ENCODE measurements at places on chromosomes 2 and 18. TPM values are rescaled to one million over a fixed set of nuclear protein-coding genes. Genes with fewer than 3 reads are reported as not detected.
A peak's percentile ranks its signal among the peaks of the same experiment; 100 is the strongest.

ID2 gene
- 4.1 TPM for total RNA-seq

DNA sequence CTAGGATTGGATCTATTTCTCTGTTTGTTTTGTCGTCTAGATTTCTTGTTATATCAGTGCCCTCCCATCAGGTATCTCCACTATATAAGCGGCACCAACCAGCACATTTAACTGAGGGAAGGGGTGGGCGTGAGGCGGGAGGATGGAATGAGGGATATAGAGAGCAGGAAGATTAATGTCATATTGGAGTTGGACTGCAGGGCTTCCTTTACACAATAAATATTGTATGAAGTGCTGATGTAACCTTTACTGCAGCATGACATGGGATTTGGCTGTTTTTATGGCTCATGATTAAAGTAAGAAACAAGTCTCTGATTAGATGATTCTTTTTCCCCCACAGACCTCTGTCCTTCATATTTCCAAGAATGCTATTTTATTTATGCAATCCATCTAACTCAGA, 54.8 kb downstream of the TMEM200C start:
- no peak for DNase-seq
- H3K4me1 ChIP-seq: no peaks in the 10 kb centered on the region
- no peak overlapping the region for H3K27ac ChIP-seq
- no peak overlapping the region for H3K4me3 ChIP-seq
- H3K27me3 ChIP-seq: no peaks in the 10 kb centered on the region
- H3K36me3 ChIP-seq: no peaks in the 10 kb centered on the region

DNA sequence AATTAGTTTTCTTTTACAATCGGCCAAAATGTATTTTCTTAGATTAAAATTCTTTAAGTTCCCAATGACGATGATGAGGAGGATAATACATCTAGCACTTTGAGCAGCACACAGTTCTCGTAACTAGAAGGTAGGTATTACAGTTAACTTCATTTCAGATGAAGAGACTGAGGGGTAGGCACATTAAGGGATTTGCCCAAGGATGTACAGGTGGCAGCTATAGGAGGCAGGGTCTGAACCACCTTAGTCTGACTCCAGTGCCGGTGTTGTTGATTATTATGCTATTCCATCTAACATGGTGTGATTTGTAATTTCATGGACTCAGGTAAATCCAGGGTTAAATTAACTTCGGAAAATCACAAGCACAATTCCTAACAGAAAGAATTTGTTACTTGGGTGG, 1.1 kb downstream of the CD28 start:
- no peak overlapping the region for H3K4me3 ChIP-seq
- H3K36me3 ChIP-seq: no peaks in the 10 kb centered on the region
- DNase-seq: no peak
- no peak overlapping the region for H3K27ac ChIP-seq
- no peaks in the 10 kb centered on the region for H3K27me3 ChIP-seq

EMX1 gene
- not detected for total RNA-seq

- DNase-seq: no peak
- no peaks in the 10 kb centered on the region for H3K36me3 ChIP-seq
- H3K27ac ChIP-seq: no peak overlapping the region
- H3K27me3 ChIP-seq: no peaks in the 10 kb centered on the region
- H3K4me1 ChIP-seq: peaks cover 54% of the 10 kb centered on the region
Observed at GRCh38 chr2:71462641-71463341, 9.4 kb downstream of the DYSF start.

DNA sequence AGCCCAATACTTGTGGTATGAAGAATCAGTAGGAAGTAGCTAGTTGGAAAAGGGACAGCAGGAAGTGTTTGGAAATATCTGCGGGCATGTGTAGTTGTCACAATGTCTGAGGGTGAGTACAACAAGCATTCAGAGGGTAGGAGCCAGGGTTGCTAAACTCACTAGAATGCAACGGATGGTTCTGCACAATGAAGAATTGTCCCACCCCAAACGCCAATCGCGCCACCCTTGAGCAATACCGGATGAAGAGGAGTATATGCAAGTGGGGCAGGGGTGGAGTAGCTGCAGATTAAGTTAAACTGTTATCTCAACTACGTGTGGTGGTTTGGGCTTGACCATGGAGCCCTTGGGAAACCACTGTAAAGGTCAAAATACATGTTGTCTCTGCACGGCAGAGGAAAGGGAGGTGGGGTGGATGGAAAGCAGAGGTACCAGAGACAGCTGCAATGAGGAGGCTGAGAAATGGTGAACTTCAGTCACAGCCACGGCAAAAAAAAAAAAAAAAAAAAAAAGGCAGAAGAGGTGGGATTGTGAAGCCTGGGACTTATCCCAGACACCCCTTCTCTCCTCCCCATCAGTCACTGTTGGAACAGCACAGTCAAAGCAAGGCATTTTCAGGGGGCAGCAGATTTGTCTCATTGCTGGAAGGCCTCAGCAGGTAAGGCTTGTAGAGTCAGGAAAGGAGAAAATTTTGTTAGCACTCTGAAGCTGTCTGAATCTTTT, 5.2 kb downstream of the CCL20 start:
- no peak for DNase-seq
- H3K4me1 ChIP-seq: peaks cover 34% of the 10 kb centered on the region
- no peak overlapping the region for H3K4me3 ChIP-seq
- H3K27me3 ChIP-seq: no peaks in the 10 kb centered on the region
- peak overlapping the region; percentile 98 for H3K27ac ChIP-seq

DNA sequence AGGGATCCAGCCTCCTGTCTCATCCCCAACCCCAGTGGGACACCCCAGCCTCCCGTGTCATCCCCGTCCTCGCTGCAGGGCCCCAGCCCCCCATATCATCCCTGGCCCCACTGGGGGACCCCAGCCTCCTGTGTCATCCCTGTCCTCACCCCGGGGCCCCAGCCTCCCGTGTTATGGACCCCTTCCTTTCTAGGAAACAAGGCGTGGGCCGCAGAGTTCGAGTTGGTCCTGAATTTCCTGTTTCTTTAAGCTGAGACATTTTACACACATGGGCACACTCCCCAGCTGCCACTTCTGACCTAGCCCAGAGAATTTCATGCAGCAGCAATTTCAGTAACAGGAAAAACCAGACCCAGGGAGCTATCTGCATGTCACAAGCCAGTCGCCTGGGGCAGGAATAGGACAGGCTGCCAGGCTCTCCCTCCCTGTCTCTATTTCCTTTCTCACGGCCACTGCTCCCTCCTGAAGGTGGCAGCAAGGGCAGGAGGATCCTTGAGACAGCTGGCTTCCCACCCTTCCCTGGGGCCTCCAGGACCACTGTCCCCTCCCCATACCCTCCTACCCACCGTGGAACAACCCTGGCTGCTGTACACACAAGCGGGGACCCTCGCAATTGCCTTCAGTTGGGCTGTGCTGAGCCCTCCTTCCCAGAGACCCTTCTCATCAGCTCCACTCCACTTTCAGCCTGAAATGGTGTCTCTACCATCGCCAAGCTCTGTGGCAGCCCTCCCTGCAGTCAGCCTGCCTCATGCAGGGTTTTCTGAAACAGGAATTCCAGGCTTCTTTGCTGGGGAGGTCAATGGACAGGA, 141.9 kb upstream of the ID2 start:
- no peaks in the 10 kb centered on the region for H3K27me3 ChIP-seq
- no peaks in the 10 kb centered on the region for H3K36me3 ChIP-seq
- H3K4me3 ChIP-seq: no peak overlapping the region
- no peaks in the 10 kb centered on the region for H3K4me1 ChIP-seq
- DNase-seq: no peak

DNA sequence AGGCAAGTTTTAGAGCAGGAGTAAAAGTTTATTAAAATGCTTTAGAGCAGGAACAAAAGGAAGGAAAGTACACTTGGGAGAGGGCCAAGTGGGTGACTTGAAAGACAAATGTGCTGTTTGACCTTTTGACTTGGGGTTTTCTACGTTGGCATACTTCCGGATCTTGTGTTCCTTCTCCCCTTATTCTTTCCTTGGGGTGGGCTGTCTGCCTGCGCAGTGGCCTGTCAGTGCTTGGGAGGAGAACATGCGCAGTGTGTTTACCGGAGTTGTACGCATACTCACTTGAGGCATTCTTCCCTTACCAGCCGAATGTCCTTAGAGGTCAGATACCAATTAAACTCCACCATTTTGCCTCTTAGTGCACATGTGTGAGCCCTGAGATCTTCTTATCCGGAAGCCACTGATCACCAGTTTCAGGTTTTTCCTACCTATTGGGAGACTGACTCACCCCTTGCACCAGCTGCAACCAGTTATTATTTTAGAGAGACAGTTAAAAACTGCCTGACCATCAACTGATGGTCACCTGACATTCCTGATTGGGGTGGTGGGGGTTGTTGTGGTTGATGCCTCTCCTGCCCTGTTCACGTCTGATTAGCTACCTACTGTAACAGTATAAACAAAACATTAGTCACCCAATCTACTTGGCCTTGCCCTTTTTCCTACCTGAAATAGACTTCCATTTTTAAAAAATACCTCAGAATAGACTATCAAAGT, 67.5 kb downstream of the NYAP2 start:
- no peak for DNase-seq
- no peak overlapping the region for H3K27ac ChIP-seq
- H3K27me3 ChIP-seq: no peaks in the 10 kb centered on the region

DNA sequence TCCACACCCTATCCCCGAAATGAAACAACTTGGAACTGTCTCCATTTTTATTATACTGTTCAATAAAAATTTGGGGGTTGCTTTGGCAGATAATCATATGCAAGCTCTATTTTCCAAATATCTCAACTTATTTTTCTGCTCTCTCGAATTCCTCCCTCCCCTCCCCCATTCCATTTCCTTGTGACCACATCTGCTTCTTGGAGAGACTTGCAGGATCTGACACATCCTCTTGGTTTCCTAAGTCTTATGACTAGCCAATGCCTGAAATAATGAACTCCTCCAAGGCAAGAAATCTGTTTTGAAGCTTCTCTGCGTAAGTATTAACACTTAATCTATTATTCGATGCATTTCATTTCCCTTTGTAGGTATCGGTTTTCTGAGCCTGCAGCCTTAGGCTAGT, 16.1 kb downstream of the TGIF1 start:
- DNase-seq: peak; percentile 92
- H3K4me3 ChIP-seq: no peak overlapping the region
- H3K4me1 ChIP-seq: peaks cover 36% of the 10 kb centered on the region
- H3K27ac ChIP-seq: peak overlapping the region; percentile 92
- H3K36me3 ChIP-seq: no peaks in the 10 kb centered on the region
- H3K27me3 ChIP-seq: no peaks in the 10 kb centered on the region

DNA sequence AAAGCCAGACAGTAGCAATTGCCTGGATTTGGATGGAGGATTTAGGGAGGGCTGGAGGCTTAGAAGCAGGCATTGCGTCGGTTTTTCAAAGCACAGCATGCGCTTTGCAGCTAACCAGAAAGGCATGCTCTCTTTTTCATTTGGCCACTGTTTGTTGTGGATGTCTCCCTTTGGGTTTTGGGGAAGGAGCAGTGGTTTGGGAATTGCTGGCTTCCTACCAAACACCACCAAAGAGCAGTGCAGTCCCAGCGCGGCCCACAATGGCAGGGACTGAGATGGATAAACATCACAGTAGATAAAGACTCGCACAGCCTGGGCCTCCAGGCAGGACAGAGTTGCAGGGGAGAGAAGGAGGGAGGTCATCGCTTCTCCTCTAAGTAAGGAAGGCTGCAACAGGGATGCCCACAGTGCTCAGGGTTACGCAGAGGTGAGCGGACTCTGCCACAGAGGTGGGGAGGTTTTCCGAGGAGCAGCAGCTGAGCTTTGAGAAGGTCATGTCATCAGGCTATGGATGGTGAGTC, 148.5 kb downstream of the MYT1L start:
- H3K4me3 ChIP-seq: no peak overlapping the region
- H3K27ac ChIP-seq: no peak overlapping the region
- H3K36me3 ChIP-seq: no peaks in the 10 kb centered on the region
- no peaks in the 10 kb centered on the region for H3K4me1 ChIP-seq

DNA sequence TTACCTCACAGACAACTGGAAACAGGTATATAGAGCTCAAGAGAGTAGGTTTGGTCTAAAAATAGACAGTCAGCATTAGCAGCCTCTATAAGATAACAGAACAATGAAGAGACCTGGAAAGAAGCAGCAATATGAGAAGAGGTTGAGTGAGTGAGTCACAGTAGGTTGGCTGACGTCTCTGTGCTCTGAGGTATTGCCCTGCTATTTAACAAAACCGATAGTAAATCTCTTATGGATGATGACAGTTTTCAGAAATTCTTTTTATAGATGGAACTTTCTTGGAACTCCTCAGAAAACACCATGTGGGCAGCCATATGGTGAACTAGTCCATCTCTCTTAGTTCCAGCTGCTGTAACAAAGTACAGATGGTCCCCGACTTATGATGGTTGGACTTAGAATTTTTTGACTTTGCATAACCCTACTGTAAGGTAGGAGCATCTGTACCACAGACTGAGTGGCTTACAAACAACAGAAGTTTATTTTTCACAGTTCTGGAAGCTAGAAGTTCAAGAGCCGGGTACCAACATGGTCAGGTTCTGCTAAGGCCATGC, 123.5 kb downstream of the MBD2 start:
- no peak overlapping the region for H3K4me3 ChIP-seq
- no peaks in the 10 kb centered on the region for H3K4me1 ChIP-seq
- H3K27me3 ChIP-seq: no peaks in the 10 kb centered on the region
- no peak overlapping the region for H3K27ac ChIP-seq
- H3K36me3 ChIP-seq: no peaks in the 10 kb centered on the region

DNA sequence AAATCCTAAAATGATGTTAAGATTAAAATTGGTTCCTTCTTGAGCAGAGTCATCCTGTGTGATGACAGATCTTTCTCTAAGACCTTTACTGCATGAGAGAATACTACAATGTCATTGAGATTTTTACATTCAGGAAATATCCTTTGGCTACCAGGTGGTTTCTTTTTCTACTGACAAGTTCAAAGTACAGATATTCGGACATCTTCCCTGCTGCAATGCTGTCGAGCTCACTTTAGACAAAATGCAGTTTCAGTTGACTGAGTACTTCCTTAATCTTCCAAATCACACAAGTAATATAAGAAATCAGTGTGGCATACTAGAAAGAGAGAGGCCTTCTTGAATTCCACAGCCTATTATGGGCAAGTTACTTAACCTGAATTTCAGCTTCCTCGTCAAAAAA, 207.9 kb upstream of the ACVR2A start:
- no peak for DNase-seq
- no peak overlapping the region for H3K27ac ChIP-seq
- H3K27me3 ChIP-seq: no peaks in the 10 kb centered on the region
- no peak overlapping the region for H3K4me3 ChIP-seq
- H3K36me3 ChIP-seq: no peaks in the 10 kb centered on the region

GRCh38 chr2:106139238-106139935, 54.7 kb downstream of the UXS1 start:
- H3K4me1 ChIP-seq: peaks cover 7% of the 10 kb centered on the region
- no peak overlapping the region for H3K27ac ChIP-seq
- no peaks in the 10 kb centered on the region for H3K27me3 ChIP-seq
- H3K4me3 ChIP-seq: no peak overlapping the region
- DNase-seq: no peak

GRCh38 chr2:20496076-20496872, 49.4 kb downstream of the RHOB start:
- no peaks in the 10 kb centered on the region for H3K36me3 ChIP-seq
- H3K4me1 ChIP-seq: no peaks in the 10 kb centered on the region
- no peak overlapping the region for H3K27ac ChIP-seq
- DNase-seq: no peak

- H3K4me3 ChIP-seq: no peak overlapping the region
- H3K4me1 ChIP-seq: peaks cover 21% of the 10 kb centered on the region
- DNase-seq: no peak
- H3K27ac ChIP-seq: no peak overlapping the region
- H3K36me3 ChIP-seq: no peaks in the 10 kb centered on the region
- H3K27me3 ChIP-seq: no peaks in the 10 kb centered on the region
Observed at GRCh38 chr2:100812116-100812515, 7.8 kb upstream of the NPAS2 start.

Data from endothelial cell of umbilical vein (primary cell).